ENCODE measurements at places on chromosomes 12 and 14.
A peak's percentile ranks its signal among the peaks of the same experiment; 100 is the strongest.

DNA sequence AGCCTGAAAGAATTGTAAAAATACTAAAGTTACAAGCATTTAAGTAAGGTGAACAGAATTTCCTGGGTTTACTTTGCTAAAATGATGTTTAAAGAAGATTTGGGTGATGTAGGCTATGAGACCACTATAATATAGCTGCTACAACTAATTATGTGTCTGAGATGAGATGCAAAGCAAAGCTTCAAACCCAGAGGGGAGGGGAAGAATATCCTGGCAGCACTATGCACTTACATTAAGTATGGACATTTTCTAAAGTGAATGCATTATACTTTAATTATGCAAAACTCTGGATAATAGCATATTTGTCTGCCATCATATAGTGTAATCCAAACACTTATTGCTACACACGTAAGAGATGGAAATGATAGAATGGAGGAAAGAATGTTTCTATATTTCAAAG, 1003.7 kb downstream of the GALC start:
- DNase-seq = no peak

DNA sequence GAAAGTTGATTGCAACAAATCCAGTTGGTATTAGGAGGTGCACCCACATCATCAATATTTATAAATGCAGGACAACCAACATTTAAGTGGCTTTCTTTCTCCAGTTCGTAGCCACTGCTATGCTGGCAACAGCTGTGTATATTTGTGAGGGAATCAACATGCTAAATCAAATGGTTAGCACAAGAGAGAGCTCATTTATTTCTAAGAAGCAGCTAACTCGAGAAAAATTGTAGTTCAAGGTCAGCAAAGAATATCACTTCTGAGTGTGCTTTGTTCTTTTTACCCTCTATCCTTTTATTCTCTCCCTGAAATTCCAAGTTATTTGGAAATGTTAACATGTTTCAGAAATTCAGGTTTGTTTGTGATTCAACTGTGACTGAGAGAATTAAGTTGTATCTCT, 137.3 kb downstream of the NAV3 start:
- DNase-seq = no peak

DNA sequence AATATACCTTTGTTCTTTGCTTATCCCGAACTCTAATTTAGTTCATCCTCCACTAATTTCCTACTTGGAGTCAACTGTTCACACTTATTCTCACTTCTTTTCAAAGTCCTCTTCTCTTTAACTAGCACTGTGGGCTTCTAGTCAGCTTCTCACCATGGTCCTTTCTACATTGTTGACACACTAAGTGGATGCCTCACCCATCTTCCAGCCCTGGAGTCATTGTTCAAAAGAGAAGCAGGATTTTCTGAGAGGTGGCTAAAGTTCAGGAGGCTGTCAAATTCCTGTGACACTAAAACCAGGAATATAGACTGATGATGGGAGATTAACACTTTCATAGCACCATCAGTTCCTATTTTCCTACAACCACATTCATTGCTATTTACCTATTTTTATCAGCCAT, 99.3 kb downstream of the PHLDA1 start:
- no peak for DNase-seq

- DNase-seq = no peak
Measured at GRCh38 chr12:41739066-41739465, 405.6 kb downstream of the GXYLT1 start.

- peak; percentile 82 for DNase-seq
Measured at GRCh38 chr12:108839890-108840230, 17.5 kb downstream of the SSH1 start.

DNA sequence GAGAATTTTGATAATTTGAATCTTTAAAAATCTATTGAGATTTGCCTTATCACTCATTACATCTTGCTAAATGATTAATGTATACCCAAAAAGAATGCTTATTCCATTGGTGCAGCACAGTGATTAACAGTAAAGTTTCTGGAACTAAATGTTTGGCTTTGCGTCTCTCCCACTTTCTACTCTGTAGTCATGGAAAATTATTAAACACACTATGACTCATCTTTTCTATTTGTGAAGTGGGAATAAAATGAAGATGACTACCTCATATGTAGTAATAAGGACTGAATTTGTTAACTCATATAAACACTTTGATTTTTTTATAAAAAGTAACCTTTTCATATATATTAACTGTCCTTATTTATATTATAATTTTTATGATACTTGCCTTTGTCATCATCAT, 118.1 kb downstream of the RERGL start:
- DNase-seq = no peak

DNA sequence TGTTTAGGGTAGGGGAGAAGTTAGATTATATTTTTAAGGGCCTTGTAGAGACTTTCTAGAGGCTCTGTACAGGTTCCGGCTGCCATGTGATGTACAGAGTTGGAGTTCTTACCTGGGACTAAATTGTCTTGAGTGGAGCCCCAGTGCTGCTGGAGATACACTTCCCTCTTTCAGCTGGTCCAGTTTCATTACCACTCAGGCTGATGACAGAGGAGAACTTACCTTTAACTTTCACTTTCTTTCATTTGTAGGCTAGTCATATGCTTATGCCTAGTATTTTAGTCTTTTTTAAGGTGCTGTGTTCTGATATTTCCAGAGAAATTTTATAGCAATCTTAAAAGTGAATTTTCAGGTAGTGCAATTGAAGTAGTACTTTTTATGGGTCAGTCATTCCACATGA, 117.3 kb downstream of the ERC1 start:
- DNase-seq = peak; percentile 44

GRCh38 chr12:121789800-121790728, 3.4 kb downstream of the RHOF start:
- DNase-seq = peak; percentile 94

DNA sequence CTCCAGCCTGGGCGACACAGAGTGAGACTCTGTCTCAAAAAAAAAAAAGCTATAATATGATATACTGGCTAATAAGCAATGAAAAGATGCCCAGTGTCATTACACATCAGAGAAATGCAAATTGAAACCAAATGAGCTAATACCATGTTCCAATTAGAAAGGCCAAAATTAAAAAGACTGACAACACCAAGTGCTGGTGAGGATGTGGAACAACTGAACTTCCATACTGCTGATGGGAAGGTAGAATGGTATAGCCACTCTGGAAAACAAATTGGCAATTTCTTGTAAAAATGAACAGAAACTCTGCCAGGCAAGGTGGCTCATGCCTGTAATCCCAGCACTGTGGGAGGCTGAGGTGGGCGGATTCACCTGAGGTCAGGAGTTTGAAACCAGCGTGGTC, 8.5 kb upstream of the PHETA1 start:
- no peak for DNase-seq

DNA sequence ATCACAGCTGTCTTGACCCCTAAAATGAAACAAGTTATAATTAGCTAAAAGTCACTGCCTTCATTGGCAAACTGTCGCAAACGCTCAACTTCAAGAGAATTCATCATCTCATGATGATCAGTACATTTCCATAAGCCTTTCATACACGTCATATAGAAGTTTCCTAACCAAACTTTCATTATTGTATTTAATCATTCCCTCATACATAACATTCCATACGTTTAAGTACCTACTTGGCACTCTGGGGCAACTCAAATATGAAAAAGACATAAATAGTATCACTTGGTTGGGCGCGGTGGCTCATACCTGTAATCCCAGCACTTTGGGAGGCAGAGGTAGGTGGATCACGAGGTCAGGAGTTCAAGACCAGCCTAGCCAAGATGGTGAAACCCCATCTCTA, 12.4 kb upstream of the PPP2R5E start:
- no peak for DNase-seq

- no peak for DNase-seq
Measured at GRCh38 chr14:103849151-103849886, 1.9 kb upstream of the PPP1R13B start.

DNA sequence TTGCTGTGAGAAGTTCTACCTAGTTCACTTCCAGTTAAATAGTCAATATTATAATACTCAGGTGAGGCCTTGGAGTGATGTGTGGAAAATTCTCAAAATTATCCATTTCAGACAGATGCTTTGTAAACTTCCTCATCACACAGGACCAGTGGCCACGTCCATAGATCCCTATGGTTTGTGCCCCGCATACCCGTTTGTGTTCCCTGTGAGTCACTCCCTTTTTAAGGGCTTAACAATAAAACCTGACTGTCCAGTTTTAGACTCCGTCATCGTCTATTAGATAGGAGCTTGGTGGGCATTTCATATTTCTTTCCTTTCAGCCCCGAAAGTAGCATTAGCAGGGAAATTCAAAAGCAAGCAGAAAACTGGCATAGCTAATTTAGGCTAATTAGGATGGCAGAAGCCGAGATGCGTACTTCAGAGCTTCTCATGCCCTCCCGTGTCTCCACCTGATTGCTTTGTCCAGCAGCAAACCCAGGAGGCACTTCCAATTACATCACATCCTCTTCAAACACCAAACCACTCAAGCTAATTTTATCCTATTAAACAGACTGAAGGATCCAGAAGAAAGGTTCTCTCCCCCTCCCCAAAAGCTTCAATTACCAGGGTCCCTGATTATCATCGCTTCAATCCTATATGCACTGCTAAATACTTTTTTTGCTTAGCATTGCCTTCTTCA, 186.6 kb upstream of the OTX2 start:
- DNase-seq = no peak

GRCh38 chr12:13125996-13126395, 22.5 kb upstream of the GSG1 start:
- DNase-seq = no peak

- DNase-seq = no peak
Measured at GRCh38 chr12:52513736-52514135, 6.5 kb downstream of the KRT5 start.

Data from suppressor macrophage (primary cell).